Stimulated activated CD4-positive, alpha-beta T cell treated with anti-CD3 and anti-CD28 coated beads, Interleukin-12 subunit alpha, Interleukin-12 subunit beta, amount 100 ng/mL, for 24 hours (primary cell): ENCODE measurements at places on chromosomes 5 and 9.

DNA sequence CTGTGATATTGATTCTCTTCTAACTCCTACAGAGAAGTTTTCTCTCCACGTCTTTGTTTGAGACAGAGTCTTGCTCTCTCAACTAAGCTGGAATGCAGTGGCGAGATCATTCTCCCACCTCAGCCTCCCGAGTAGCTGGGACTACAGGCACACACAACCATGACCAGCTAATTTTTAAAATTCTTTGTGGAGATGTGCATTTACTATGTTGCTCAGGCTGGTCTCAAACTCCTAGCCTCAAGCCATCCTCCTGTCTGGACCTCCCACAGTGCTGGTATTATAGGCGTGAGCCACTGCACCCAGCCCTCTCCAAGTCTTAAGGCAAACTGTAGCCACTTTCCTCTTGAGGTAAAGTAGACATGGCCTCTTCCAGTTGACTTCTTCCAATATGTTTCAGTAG is 72.2 kb downstream of the SNX18 start:
- no peak for DNase-seq

GRCh38 chr9:98329904-98330303 is 74.5 kb upstream of the TBC1D2 start:
- no peak for DNase-seq

- DNase-seq, result no peak
These were observed 12.3 kb upstream of the KCNIP1 start for GRCh38 chr5:170491479-170491878.

DNA sequence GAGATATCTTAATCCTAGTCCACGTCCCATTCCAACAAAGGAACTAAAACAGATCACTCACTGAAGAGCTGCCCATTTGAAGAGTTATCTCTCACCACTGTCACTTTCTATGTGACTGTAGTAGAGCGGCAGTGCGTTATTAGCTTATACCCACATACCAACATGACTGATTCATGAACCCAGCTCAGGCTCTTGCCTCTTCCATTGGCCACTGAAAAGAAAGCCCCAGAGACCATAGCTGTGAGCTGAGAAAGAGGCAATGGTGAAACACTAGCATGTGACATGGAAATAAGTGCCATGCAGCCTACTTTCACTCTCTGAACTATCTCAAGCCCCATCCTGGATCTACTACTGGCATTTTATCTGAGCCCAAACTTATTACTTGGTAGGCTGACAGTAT is 151.7 kb upstream of the MOCS2 start:
- DNase-seq, result no peak

DNA sequence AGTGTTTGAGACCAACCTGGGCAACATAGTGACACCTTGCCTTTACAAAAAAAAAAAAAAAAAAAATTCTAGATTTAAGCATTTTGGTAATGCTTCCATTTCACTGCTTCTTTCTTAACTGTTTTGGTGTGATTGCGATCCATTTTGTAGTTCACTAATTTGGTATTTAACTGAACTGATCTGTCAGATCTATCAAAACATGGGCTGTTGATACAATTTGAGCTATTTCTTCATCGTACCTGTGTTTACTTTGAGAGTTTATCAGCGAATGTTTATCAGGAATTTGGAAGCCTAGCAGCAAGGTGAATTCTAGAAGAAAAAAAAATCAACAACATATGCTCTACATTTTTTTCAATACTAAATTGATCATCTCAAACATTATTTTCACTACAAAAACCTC is 864.9 kb upstream of the WWC1 start:
- no peak for DNase-seq

- DNase-seq, result no peak
These were observed 57.0 kb upstream of the FSD1L start for GRCh38 chr9:105390871-105391270.

DNA sequence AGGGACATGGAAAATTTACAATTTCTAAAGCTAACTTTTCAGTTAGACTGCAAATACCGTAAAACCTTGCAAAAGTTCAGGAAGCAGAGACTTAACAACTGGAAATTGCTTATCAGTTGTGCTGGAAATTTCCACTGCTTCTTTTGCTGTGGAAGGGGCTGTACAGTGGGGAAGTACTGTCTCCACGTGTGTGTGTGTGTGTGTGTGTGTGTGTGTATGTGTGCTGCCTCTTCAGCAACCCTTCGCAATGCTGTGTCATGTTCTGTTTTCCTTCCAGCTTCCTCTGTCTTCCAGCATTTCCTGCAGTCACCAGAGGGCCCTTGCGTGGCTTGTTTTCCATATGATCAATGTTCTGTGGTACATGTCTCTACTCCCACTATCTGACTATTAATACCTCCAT is 87.5 kb upstream of the RANBP3L start:
- DNase-seq, result no peak

GRCh38 chr9:7320139-7320538 is 479.4 kb downstream of the DMAC1 start:
- no peak for DNase-seq

DNA sequence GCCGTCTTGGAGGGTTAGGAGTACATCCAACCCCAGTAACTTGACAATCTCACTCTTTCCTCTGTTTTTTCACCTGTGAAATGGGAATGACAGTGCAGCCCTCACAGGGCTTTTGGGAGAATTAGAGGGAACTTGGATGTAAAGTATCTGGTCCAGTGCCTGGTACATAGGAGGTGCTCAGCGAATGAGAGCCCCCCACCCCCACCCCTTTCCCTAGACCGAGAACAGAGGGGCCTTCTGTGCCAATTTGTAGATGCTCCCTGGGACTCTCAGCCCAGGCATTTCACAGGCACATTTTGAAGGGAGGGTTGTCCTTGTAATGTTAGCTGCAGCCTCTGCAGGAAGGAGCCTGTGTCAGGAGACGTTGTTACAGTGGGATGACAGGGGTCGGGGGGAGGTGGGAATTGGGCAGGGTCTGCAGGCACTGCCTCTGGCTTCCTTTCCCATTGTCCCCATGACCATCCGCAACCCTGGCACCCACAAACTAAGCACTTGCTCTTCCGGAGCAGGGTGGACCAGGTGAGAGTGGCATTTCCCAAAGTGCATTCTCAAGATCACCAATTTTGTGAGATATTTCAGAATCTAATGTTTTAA is 47.0 kb downstream of the AMBP start:
- DNase-seq, result no peak

GRCh38 chr5:138874771-138875551 is at the start of gene LRRTM2:
Gene LRRTM2, minus strand, starts transcription at chr5:138875335. Its CDS starts 424 bp downstream, at chr5:138874911.
- DNase-seq, result no peak

DNA sequence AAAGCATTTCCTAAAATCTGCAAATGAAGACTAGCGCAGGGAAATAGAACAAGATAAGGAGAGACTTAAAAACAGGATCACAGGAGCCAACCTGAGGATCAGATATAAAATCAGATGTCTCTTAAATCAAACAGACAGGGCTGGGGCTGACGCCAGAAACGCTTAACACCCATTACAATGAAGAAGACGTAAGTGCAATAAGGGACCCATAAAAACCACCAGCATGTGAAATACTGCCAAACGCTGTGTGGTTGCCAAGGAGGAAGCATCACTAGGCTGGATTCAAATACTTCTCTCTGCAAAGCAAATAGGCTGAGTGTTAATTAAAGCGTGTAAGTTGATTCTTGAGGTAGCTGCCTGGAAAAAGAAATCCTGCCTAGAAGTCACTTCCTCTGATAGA is 74.4 kb upstream of the ATP10B start:
- DNase-seq, result no peak

- DNase-seq, result no peak
These were observed 106.7 kb downstream of the MCTP1 start for GRCh38 chr5:95178046-95178651.

- DNase-seq, result no peak
These were observed 46.5 kb upstream of the VDAC1 start for GRCh38 chr5:134051305-134051704.

DNA sequence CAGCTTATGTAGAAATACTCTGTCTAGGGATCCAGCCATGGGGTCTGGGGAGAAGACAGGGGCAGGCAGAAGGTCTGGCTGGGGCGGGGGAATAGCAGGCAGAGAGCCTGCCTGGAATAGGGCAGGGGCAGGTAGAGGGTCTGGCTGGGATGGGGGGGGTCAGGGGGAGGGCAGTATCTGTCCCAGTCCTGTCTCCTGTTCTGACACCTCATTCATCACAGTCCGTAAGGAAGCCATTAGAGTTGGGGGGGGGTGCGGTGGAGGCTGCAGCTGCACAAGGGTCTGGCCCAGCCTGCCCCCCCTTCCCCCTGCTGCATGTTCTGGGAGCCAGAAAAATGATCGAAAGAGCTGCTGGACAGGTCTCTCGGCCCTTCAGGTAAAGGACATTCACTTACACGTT is 32.6 kb downstream of the CNTFR start:
- no peak for DNase-seq

DNA sequence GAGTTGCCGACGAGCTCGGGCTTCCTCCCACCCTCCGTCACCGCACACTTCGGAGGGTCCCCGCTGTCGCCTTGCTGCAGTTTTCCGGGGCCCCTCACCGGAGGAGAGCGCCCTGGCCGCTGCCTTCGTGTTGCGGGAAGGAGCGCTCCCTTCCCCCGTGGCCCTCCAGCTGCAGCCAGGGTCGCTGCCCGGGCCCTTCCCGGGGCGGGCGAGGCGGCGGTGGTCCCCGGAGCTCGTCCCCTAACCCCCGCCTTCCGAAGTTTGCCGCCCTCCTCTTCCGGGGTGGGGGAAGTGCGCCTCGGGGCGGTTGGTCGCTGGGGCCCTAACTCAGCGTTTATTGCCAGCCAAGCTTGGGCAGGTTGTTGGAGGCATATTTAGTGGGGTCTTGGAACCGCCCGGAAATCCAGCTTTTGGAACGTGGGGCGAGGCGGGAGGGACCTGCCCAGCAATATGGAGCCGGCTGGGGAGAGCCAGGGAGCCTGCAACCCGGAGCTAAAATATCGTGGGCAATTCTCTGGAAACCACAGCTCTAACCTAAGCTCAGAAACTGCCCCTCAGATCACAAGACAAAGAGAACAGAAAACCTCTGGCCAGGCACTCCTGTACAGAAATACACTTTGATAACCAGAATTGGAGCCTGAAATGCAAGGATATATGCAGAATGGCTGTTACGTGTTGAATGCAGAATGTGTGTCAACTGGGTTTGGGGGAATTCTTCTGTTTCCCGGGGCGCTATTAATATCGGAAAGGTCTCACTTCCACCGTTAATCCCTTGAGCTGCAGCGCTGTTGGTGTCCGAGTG is 890 bp downstream of the PIK3R1 start:
- peak; percentile 36 for DNase-seq

GRCh38 chr5:58048185-58048925 is 411.5 kb downstream of the PLK2 start:
- no peak for DNase-seq

DNA sequence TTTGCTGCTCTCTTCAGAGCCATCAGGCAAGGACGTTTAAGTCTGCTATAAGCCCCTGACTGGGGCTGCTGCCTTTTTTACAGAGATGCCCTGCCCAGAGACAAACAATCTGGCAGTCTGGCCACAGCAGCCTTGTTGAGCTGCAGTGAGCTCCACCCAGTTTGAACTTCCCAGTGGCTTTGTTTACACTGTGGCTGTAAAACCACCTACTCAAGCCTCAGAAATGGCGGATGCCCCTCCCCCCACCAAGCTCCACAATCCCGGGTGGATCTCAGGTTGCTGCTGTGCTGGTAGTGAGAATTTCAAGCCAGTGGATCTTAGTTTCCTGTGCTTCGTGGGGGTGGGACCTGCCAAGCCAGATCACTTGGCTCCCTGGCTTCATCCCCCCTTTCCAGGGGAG is 59.7 kb upstream of the SNCAIP start:
- DNase-seq, result no peak

DNA sequence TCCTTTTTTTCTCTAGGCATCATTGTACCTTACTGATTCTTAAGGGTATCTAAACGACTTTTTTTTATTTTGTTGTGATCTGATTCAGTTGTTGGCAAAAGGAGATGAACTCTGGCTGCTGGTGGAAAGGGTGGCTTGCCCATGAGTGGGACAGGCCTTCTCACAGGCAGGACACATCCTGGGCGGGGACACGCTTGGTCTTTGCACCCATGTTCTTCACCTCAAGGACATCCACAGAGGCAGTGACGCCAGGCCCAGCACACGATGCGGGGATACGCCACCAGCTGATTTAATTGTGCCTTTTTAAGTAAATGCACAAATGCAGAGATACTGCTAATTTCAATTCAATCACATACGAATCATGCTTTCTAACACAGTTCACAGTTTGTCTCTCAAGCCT is 208.1 kb downstream of the FANCC start:
- no peak for DNase-seq

- DNase-seq, result no peak
These were observed 151.8 kb downstream of the MUSK start for GRCh38 chr9:110820381-110820780.

DNA sequence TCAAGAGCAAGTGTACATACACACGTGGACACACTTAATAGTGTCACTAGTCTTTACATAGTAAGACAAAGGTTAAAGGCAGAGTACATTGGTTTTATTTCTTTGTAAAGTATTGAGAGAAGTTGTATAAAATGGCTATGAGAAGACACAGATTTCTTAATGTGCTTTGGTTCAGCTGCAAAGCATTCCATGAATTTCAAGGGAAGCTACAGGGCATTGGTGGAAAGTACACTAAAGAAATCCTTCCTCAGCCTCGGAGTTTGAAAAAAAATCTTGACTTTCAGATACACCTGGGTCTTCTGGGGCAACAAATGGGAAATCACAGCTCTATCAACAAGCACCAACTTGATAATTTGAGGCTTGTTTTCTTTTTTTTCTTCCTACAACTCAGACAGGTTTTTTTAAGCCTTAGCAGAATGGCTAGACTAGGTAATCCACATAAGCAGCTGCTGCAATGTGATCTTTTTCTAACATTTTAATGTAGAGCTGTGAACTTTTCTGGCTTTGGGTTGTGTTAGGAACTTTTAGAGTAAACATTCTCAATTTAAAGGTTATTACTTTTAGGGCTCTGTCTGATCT is 140.4 kb upstream of the FST start:
- no peak for DNase-seq

GRCh38 chr5:21184581-21184980 is 1196.6 kb upstream of the CDH18 start:
- DNase-seq, result no peak

GRCh38 chr5:74619308-74619707 is 21.2 kb downstream of the ENC1 start:
- no peak for DNase-seq

GRCh38 chr5:35136386-35136785 is 88.6 kb upstream of the AGXT2 start:
- DNase-seq, result no peak

GRCh38 chr5:114201332-114201731 is 160.5 kb upstream of the KCNN2 start:
- DNase-seq, result no peak
